Mucosa of descending colon (tissue), 3 donors: ENCODE measurements at places on chromosomes 4 and X. TPM values are rescaled to one million over a fixed set of nuclear protein-coding genes. Genes with fewer than 3 reads are reported as not detected.

The SPIN2A gene
- total RNA-seq, result 1.2 TPM

The IL2RG gene
- 56.8 TPM for total RNA-seq

The TIGD4 gene
- total RNA-seq, result 0.23 TPM

The TMEM31 gene
- not detected for total RNA-seq

The FAM184B gene
- total RNA-seq, result 0.61 TPM

The RAI2 gene
- 4.7 TPM for total RNA-seq

The GPRASP3 gene
- 1.4 TPM for total RNA-seq

The FGF13 gene
- total RNA-seq, result 2.7 TPM

The XK gene
- total RNA-seq, result 22.8 TPM

The GAGE2A gene
- total RNA-seq, result not detected

The HS6ST2 gene
- total RNA-seq, result 1.5 TPM

The CRLF2 gene
- total RNA-seq, result 0.31 TPM

The GK gene
- 32.2 TPM for total RNA-seq

The ELK1 gene
- 24.5 TPM for total RNA-seq

The ANKRD50 gene
- 16.7 TPM for total RNA-seq

The TMEM255A gene
- 0.87 TPM for total RNA-seq

The LANCL3 gene
- 6.5 TPM for total RNA-seq
